ENCODE measurements at places on chromosomes 4 and X. TPM values are rescaled to one million over a fixed set of nuclear protein-coding genes. Genes with fewer than 3 reads are reported as not detected.

The F9 gene
- total RNA-seq: not detected

The IBSP gene
- total RNA-seq: not detected

The RBMX2 gene
- total RNA-seq: 18.8 TPM

The MAP9 gene
- 19.5 TPM for total RNA-seq

DNA sequence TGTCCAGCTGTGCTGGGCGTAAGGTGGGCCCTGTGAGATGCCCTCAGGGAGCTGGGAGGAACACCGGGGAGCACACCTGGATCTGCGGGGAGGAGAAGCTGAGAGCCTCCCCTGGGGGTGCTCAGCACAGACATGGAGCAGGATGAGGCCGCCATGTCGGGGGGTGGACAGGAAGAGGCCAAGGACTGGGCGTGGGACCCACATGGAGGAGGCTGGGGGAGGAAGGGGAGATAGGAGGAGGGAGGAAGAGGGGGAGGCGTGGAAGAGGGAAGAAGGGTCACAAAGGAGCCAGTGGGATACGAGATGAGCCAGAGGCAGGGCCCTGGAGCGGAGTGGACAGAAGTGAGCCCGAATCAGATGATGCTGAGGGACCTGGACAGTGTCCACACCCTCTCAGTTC, 66.3 kb downstream of the ZFYVE28 start:
- H3K27ac ChIP-seq: no peak overlapping the region
- H3K36me3 ChIP-seq: no peaks in the 10 kb centered on the region
- DNase-seq: peak; percentile 6
- H3K27me3 ChIP-seq: no peaks in the 10 kb centered on the region
- peaks cover 20% of the 10 kb centered on the region for H3K4me1 ChIP-seq
- H3K4me3 ChIP-seq: no peak overlapping the region

- DNase-seq: no peak
- no peak overlapping the region for H3K27ac ChIP-seq
- no peaks in the 10 kb centered on the region for H3K36me3 ChIP-seq
Measured at GRCh38 chr4:128565054-128565453, 244.4 kb upstream of the JADE1 start.

- H3K27ac ChIP-seq: no peak overlapping the region
- no peak for DNase-seq
- H3K36me3 ChIP-seq: no peaks in the 10 kb centered on the region
- H3K4me3 ChIP-seq: no peak overlapping the region
Measured at GRCh38 chrX:12390301-12390700, 252.0 kb downstream of the FRMPD4 start.

DNA sequence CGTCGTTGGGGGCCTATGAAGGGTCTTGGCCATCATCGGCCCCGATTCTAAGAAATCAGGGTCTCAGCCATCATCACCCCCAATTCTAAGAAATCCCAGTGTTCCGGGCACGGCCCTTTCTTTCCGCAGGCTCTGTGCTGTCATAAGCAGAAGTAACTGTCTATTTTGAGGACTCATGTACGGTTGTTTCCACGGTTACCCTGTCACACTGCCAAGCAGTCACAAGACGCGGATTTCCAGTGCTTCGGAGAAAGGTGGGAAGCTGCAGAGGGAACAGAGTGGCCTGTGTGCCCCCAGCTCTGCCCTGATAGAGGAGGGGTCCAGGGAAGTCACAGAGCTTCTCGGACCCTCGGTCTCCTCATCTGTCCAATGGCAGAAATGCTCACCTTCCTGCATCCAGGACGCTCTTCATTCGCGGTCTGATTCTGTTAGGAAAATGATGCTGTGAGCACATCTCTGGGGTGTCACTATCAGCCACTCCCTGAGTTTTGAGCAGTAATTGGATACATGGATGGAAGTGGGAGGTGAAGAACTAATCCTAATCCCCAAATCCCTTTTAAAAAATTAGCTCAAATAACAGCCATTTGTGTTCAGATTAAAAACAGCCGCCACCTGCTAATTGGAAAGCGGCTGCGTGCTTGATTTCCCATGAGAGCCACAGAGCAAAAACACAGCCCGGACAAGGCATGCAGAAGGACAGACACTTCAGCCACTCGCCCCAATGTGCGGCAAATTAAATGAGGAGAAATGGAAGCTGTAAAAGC, 73.1 kb downstream of the WFS1 start:
- H3K4me3 ChIP-seq: no peak overlapping the region
- peaks cover 20% of the 10 kb centered on the region for H3K4me1 ChIP-seq
- no peak for DNase-seq

DNA sequence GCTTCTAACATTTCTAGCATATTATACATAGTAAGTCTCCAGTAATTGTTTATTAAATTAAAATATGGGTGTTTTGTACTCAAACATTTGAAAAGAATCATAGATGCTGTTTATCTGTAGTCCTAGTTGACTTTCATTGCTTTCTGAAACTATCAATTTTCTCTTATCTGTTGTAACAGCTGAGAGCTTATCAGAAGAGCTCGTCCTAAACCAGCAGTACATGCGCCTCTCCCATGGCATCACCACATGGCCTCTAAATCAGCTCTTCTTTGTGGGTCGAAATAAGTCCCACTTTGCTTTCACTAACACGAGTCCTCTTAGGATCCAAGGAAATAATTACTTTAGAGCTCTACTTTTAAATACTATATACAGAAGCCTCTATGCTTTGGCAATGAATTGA, 55.1 kb downstream of the PPP3CA start:
- no peaks in the 10 kb centered on the region for H3K36me3 ChIP-seq
- no peak for DNase-seq
- H3K27me3 ChIP-seq: no peaks in the 10 kb centered on the region
- H3K4me1 ChIP-seq: peaks cover 38% of the 10 kb centered on the region

GRCh38 chrX:155071694-155072280, 479 bp downstream of the BRCC3 start:
- peaks cover 38% of the 10 kb centered on the region for H3K4me1 ChIP-seq
- H3K27ac ChIP-seq: peak overlapping the region; percentile 90
- H3K4me3 ChIP-seq: peak overlapping the region; percentile 89
- no peak for DNase-seq
- H3K36me3 ChIP-seq: peaks cover 7% of the 10 kb centered on the region
- H3K27me3 ChIP-seq: no peaks in the 10 kb centered on the region

DNA sequence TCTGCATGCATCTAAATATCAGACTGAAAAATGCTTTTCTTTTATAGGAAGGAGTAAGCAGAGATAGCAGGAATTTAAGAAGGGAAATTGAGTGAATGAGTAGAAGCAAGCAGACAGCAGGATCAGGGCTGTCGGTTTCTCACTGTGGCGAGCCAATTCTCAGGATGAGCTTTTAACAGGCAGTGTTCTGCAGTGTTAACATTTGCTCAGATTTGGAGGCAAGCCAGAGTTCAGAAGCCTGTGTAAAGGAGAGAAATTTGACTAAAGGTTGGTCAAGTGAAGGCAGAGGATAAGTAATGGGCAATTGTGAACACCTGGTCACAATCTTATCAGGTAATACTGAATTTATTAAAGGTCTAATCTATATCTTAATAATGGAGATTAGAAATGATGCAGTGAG, 133.3 kb upstream of the MAGEB16 start:
- H3K27ac ChIP-seq: no peak overlapping the region
- no peak for DNase-seq
- H3K4me3 ChIP-seq: no peak overlapping the region
- H3K36me3 ChIP-seq: no peaks in the 10 kb centered on the region
- H3K4me1 ChIP-seq: no peaks in the 10 kb centered on the region

DNA sequence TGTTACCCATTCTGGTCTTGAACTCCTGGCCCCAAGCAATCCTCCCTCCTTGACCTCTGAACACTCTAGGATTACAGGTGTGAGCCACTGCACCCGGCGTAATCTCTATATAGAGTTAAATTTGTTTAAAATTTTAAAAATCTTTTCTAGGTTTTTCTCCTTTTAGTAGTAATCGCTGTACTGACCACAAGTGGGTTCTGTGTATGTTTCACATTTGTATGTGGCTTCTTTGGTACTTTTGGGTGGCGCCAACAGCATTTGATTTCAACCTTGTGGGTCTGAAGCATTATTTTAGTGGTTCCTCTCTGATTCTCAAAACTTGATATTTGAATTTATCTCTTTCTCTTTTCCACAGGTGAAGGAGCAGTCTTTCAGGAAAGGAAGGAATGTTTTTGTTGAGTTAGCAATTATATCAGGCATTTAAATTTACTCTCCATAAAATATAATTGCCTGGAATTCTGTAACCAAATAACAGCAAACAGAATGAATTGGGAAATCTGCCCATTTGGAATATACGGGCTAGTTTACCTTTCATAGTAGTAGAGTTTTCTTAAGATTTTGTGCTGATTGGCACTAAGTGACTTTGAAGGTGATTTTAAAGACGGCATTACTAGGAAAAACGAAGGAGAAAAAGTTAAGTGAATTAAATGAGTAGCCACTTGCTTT, 29.5 kb downstream of the ARHGAP10 start:
- peaks cover 4% of the 10 kb centered on the region for H3K36me3 ChIP-seq
- no peak for DNase-seq
- no peak overlapping the region for H3K4me3 ChIP-seq

DNA sequence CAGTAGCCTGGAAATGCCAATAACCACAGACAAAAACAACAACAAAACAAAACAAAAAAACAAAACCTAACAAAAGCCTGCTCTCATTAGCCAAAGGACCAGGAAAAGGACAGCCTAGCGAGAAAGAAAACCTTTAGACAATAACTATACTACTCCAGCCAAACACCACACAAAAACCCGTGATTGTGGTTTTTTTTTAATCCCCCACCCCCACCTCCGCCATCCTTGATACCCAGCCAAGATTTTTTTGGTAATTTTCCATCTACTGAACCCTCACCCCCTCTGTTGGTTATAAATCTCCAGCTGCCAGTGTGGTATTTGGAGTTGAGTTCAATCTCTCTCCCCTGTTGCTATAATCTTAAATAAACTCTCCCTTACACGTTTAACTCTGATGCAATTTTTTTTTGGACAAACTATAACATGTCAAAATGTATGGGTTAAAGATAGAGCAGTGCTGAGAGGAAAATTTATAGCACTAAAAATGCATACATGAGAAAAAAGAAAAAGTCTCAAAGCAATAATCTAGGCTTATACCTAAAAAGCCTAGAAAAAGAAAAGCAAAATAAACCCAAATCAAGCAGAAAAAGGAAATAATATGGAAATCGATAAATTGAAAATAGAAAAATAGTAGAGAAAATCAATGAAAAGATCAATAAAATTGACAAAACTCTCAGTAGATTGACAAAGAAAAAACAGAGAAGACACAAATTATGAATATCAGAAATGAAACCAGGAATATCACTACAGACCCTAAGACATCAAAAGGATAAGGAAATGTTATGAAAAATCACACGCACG, 83.7 kb downstream of the NAT8L start:
- DNase-seq: no peak
- H3K27me3 ChIP-seq: peaks cover 12% of the 10 kb centered on the region
- no peak overlapping the region for H3K4me3 ChIP-seq
- H3K36me3 ChIP-seq: peaks cover 2% of the 10 kb centered on the region
- peaks cover 14% of the 10 kb centered on the region for H3K4me1 ChIP-seq
- H3K27ac ChIP-seq: peak overlapping the region; percentile 24

GRCh38 chr4:154973244-154974035, 192.4 kb downstream of the RBM46 start:
- H3K4me1 ChIP-seq: no peaks in the 10 kb centered on the region
- no peaks in the 10 kb centered on the region for H3K36me3 ChIP-seq
- peaks cover 5% of the 10 kb centered on the region for H3K27me3 ChIP-seq
- H3K4me3 ChIP-seq: no peak overlapping the region
- no peak overlapping the region for H3K27ac ChIP-seq
- DNase-seq: no peak

DNA sequence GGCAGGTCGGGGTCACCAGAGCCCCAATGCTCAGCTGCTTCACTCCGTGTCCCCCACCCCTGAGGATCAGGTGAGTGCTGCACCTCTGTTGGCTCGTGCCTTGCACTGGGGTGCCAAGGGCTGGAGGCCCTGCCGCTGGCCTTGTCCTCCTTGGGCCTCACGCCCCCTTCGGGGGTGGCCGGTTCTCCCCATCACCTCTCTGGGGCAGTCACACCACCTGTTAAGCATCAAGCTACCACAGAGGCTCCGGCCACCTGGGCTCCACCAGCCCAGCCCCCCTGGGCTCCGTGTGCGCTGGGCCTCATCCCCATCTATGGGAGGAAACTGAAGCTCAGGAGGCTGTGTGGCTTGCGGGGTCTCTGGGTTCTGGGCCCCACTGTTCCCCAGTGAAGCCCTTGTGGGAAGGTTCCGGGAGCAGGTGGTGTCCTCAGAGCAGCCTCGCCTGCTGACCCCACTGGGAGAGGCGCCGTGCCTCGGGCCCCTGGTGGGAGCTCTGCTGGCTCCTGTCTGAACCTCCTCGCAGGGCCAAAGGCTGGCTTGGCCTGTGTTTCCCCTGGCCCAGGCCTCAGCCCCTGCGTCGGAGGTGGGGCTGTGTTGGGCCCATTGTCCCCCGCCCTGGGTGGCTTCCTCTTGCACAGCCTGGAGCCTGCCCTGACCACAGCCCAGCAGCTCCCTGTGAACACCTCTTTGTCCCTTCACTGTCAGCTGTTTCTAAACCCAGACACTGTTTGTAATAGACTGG, 30.8 kb downstream of the DOK7 start:
- H3K27me3 ChIP-seq: peaks cover 19% of the 10 kb centered on the region
- no peak overlapping the region for H3K4me3 ChIP-seq
- peaks cover 2% of the 10 kb centered on the region for H3K4me1 ChIP-seq
- H3K27ac ChIP-seq: no peak overlapping the region
- DNase-seq: no peak
- no peaks in the 10 kb centered on the region for H3K36me3 ChIP-seq

GRCh38 chr4:123564758-123565346, 168.3 kb downstream of the SPRY1 start:
- no peaks in the 10 kb centered on the region for H3K36me3 ChIP-seq
- H3K4me3 ChIP-seq: no peak overlapping the region
- no peak for DNase-seq
- peaks cover 11% of the 10 kb centered on the region for H3K27me3 ChIP-seq
- peaks cover 3% of the 10 kb centered on the region for H3K4me1 ChIP-seq

- H3K36me3 ChIP-seq: no peaks in the 10 kb centered on the region
- no peak overlapping the region for H3K27ac ChIP-seq
- DNase-seq: no peak
- H3K4me1 ChIP-seq: no peaks in the 10 kb centered on the region
- H3K27me3 ChIP-seq: no peaks in the 10 kb centered on the region
Measured at GRCh38 chr4:89397441-89397840, 89.8 kb upstream of the GPRIN3 start.

GRCh38 chrX:129659141-129659540, 4.4 kb upstream of the APLN start:
- no peak overlapping the region for H3K4me3 ChIP-seq
- peaks cover 10% of the 10 kb centered on the region for H3K4me1 ChIP-seq
- H3K27me3 ChIP-seq: peaks cover 17% of the 10 kb centered on the region
- DNase-seq: no peak

GRCh38 chr4:14596028-14596427, 406.3 kb upstream of the CPEB2 start:
- H3K27me3 ChIP-seq: no peaks in the 10 kb centered on the region
- no peaks in the 10 kb centered on the region for H3K4me1 ChIP-seq
- no peaks in the 10 kb centered on the region for H3K36me3 ChIP-seq
- H3K27ac ChIP-seq: no peak overlapping the region
- DNase-seq: no peak
- H3K4me3 ChIP-seq: no peak overlapping the region

- peak within 1 kb of the TSS; percentile 99 for H3K4me3 ChIP-seq
- peak; percentile 23 for DNase-seq
- H3K36me3 ChIP-seq: peaks cover 5% of the 10 kb centered on the region
- H3K27me3 ChIP-seq: no peaks in the 10 kb centered on the region
Measured at GRCh38 chr4:77156912-77157858, at the start of gene CCNG2. Gene CCNG2, plus strand, starts transcription at chr4:77157207. Its CDS starts 1,326 bp downstream, at chr4:77158533.

- H3K4me3 ChIP-seq: no peak overlapping the region
- DNase-seq: no peak
- H3K27ac ChIP-seq: peak overlapping the region; percentile 45
- peaks cover 32% of the 10 kb centered on the region for H3K4me1 ChIP-seq
- no peaks in the 10 kb centered on the region for H3K27me3 ChIP-seq
- no peaks in the 10 kb centered on the region for H3K36me3 ChIP-seq
Measured at GRCh38 chr4:87026800-87027495, 92.1 kb downstream of the AFF1 start.

Measured in T-helper 17 cell (primary cell).